HEK293T (cell line): ENCODE measurements at places on chromosomes 11 and 22.
A peak's percentile ranks its signal among the peaks of the same experiment; 100 is the strongest.

DNA sequence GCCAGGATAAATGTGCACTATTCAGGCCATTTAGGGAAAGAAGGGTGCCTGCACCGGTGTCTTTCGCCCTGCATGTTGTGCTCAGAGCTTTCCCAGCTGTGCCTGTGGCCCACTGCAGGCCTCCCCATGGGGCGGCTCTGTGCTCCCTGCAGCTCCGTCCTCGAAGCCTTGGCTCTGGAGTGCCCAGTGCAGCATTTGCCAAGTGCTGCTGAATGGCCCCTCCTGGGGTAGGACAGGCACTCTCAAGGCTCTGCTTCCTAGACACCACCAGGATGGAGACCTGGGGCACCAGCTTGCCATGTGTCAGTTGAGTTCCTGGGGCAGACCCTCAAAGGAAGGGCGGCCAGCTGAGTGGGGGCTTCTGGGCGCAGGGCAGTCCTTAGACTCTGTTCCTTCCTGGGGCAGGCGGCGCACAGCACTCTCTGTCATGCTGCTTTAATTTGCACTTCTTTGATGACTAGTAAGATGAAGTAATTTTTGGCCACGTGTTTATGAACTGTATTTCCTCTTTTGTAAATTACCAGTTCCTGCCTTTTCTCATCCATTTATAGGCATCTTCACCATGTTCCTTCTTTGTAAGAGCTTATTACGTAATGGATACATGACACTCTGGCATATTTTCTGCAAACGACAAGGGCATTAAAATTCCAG is 32.1 kb upstream of the GNB1L start:
- no peak for DNase-seq

- DNase-seq: peak; percentile 46
Observed at GRCh38 chr22:22030493-22031182, 48.1 kb upstream of the TOP3B start.

DNA sequence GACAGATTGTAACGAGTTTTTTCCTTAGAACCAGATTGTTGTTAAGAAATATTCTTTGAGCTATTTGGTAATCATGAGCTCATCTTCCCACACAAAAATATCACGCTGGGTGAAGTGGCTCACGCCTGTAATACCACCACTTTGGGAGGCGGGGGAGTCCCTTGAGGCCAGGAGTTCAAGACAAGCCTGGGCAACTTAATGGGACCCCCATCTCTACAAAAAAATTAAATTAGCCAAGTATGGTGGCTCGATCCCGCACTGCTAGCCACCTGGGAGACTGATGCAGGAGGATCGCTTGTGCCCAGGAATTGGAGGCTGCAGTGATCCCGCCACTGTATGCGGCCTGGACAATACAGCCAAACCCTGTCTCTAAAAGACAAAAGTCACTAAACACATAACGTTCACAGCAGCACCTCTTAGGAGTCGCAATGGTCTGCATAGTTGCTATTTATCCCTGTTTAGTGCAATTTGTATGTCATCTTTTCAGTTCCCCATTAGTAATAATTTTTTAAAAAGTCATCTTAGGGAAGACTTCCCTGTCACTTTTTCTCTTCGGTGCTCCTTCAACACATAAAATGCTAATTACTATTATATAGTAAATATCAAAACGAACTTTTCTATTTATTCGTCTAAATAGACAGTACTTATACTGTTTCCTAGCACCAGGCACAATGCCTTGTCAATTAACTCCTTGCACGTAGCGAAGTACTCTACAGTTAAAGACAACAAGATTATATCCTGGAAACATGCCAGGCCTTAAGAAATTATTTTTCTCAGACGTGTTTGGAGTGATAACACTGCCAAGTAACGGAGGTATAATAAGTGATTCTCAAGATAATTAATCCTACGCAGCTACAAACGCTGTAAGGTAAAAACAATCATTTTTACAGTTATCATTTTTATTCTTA is 1.1 kb downstream of the ST13 start:
- DNase-seq: no peak

GRCh38 chr11:742156-742546 is 5.1 kb upstream of the TALDO1 start:
- DNase-seq: no peak

- DNase-seq: no peak
Observed at GRCh38 chr11:87600938-87601337, 563.2 kb downstream of the TMEM135 start.

DNA sequence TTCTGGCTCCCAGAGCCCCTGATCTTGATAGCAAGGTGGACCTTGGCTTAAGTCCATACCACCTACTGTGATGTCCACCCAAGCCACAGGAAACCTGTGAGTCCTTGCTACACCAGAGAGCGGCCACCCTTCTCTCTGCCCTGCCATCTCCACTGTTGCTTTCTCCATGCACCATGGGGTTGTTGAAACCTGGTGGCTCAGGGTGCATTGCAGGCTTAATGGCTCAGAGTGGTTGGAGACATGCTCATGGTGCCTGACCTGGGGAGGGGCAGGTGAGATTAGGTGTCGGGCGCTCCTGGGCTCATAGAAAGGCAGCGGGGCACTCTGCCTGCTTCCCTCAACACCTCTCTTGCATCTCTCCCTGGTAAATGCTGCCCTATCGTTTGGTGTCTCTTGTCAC is 25.0 kb upstream of the CACNG2 start:
- DNase-seq: no peak

- no peak for DNase-seq
Observed at GRCh38 chr11:5398936-5399335, 15.3 kb downstream of the OR51M1 start.
